ENCODE measurements at places on chromosomes 3 and 15. TPM values are rescaled to one million over a fixed set of nuclear protein-coding genes. Genes with fewer than 3 reads are reported as not detected.

Gene PIGBOS1
- total RNA-seq = 12.0 TPM

Gene CCR8
- not detected for total RNA-seq

- no peak for DNase-seq
Observed at GRCh38 chr3:197432384-197433127, 123.2 kb downstream of the BDH1 start.

- peak; percentile 89 for DNase-seq
Observed at GRCh38 chr3:18444595-18445400, 19.7 kb upstream of the SATB1 start.

DNA sequence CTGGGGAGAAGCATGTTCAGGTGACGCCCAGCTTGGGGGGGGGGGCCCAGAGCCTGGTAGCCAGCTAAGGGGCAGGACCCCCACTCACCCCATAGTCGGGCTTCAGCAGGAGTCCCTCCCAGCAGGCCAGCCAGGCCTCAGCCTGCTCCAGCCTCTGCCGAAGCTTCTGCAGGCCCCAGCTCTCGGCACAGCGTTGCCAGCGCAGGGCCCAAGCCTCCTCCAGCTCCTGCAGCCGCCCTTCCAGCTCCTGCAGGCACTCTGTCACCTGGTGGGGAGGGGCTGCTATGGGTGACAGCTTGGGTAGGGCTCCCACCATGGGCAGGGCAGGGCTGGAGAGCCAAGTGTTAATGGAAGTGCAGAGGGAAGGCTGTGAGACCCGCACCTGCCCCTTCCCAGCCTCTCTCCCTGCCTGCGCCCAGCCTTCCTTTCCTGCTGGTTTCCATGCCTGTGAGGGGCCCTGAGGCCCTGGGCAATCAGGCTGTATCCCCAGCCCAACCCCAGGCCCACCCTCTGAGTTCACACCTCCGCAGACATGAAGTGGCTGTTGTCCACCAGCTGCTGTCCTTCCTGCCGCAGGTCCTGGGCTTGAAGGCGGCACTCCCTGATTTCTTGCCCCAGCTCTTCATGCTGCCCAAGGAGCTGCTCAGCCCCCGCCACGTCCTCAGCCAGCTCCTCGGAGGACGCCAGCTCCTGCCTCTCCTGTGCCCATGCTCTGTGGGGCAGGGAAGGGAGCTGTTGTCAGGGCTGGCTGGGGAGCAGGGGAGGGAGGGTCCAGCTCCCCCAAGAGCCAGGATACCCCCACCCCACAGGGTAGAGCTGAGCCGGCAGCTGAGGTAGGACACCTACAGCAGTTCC is 14.3 kb downstream of the PLA2G4B start:
- no peak for DNase-seq

- no peak for DNase-seq
Observed at GRCh38 chr3:194057570-194058188, 78.3 kb upstream of the HES1 start.

GRCh38 chr3:127812151-127812550 is 10.2 kb downstream of the MGLL start:
- no peak for DNase-seq

Gene KCNMB3
- total RNA-seq = 0.71 TPM

Gene RPL29
- 765 TPM for total RNA-seq

- DNase-seq = no peak
Observed at GRCh38 chr3:71006810-71007785, 576.4 kb downstream of the FOXP1 start.

DNA sequence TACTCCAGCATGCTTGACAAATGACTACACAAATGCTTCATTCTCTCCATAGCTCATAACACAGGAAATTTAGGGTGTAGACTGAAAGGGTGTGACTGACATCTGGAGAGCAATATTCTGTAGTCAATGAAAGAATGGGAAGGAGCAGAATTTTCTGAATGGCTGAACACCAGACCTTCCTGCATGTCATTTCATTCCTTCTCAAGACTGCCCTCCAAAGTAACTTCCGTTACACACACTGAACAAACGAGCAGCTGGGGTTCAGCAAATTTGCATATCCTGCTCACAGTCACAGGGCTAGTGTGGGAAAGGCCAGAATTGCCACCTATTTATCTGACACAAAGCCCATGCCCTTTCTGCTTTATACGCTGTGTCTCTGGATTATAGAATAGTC is 325.0 kb upstream of the CFAP20DC start:
- no peak for DNase-seq

DNA sequence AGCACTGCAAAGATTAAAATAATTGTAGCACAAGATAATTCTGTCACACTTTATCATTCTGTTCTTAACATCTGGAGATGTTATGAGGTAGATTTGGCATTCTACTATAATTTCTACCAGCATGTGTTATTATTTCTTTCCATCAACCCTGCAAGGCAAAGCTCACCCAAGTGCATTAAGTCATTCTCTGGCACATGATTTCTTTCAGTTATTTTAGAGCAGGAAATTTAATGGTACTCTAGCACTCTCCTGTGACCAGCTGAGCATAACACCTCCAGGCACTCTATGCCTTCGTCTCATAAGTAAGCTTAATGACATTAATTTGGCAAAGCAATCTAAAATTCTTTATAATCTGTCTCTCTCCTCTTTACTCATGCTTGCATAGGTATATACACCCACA is 300.2 kb upstream of the GPR149 start:
- DNase-seq = no peak

Gene LMOD3
- 196 TPM for total RNA-seq

DNA sequence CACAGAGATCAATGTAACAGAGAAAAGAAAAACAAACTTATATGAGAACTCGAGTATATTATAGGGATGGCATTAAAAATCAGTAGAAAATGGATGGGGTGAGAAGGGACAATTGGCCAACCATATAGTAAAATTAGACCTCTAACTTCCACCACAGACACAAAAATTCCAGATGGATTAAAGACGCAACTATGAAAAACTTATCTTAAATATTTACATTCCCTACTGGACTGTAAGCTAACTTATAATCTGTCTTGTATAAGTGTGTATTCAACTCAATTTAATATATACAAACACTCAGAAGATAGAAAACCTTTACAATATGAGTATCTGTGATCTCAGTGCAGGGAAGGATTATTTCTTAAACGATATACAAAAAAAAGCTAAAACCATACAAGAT is 3.0 kb downstream of the MFAP1 start:
- no peak for DNase-seq

Gene TGM4
- not detected for total RNA-seq

Gene TMCO5A
- not detected for total RNA-seq

Gene CPNE9
- not detected for total RNA-seq

- DNase-seq = no peak
Observed at GRCh38 chr15:41506796-41507341, 6.8 kb downstream of the LTK start.

Gene ADAMTS17
- 1.9 TPM for total RNA-seq

DNA sequence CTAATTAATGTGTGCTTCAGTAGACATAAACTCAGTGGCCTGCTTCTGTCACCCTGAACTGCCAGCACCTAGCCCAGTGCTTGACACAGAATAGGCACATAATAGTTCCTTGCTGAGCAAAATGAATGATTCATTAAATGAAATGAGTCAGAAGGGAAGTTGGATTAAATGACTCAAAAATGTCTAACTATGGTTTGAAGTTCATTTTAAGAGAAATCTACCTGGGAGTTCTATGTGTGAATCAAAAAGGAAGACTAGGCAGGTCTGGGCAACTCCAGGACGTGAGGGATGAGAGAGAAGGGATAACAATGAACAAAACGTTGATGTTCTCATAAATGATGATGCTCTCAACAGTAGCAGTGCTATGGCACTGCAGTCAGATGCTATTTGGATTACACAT is 175.0 kb downstream of the CFAP20DC start:
- DNase-seq = no peak

- DNase-seq = no peak
Observed at GRCh38 chr15:79844221-79844620, 52.6 kb downstream of the MTHFS start.

Gene FAM107A
- total RNA-seq = 127 TPM

- DNase-seq = no peak
Observed at GRCh38 chr15:86125775-86126174, 46.1 kb downstream of the AGBL1 start.

Gene RLBP1
- total RNA-seq = not detected

Gene PLSCR5
- not detected for total RNA-seq

Gene SPINT1
- total RNA-seq = 0.45 TPM

- no peak for DNase-seq
Observed at GRCh38 chr15:35602836-35603235, 56.9 kb upstream of the DPH6 start.

Gene TCTA
- 15.3 TPM for total RNA-seq

- no peak for DNase-seq
Observed at GRCh38 chr3:77506384-77506783, 466.5 kb downstream of the ROBO2 start.

GRCh38 chr3:23175341-23176083 is 27.6 kb upstream of the UBE2E2 start:
- DNase-seq = no peak

Gene PRC1
- 4.2 TPM for total RNA-seq

GRCh38 chr3:48996640-48997039 is 6.6 kb downstream of the P4HTM start:
- no peak for DNase-seq

- no peak for DNase-seq
Observed at GRCh38 chr15:85517086-85517485, 136.7 kb downstream of the AKAP13 start.

- no peak for DNase-seq
Observed at GRCh38 chr3:4290272-4290893, 12.8 kb upstream of the SETMAR start.

DNA sequence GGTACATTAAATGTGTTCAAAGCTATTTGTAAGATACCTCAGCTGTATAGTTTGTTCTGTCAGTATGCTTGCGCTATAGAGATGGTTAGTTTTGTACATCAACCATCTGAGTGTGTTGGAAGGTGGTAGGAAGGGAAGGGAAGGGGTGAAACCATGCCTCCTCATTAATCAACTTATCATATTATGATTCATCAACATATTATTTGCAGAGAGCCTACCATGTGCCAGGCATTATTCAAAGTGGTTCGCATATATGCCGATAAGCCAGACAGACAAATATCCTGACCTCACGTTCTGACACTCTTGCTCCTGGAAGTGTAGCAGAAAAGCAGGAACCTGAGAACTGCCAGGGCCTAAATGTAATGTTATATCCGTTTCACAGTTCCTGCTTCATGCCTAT is 248.1 kb upstream of the NR2E3 start:
- no peak for DNase-seq

Gene CERS3
- total RNA-seq = not detected

GRCh38 chr3:149967086-149967685 is 3.5 kb downstream of the PFN2 start:
- no peak for DNase-seq

DNA sequence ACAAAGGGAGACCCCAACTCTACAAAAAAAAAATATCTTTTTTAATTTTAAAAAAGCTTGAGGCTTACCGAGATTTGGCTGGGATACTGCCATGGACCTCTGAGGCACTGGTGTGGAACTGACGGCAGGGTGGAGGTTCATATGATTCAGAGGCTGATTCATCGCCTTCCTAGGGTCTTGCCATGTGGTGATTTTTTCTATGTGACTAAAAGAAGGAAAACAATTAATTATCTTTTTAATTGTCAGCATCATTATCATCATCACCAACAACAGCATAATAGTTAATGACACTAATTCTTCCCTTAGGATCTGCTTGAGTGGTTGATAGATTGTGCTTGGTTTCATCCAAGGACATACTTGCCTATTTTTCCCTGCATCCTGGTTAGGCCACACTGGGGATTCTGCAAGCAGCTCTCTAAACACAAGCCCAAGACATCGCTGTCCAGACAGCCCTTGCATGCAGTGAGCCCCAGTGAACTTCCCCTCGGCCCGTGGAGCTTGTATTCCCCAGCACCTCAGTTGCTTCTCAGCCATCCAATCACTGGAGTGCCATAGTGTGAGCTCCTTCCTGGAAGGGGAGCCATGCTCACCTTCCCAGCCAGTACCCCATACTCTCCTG is 84.9 kb downstream of the WWTR1 start:
- no peak for DNase-seq

GRCh38 chr3:12288182-12289129 is at the start of gene PPARG:
Gene PPARG, plus strand, starts transcription at chr3:12289070. Its CDS starts 90,642 bp downstream, at chr3:12379712.
- DNase-seq = peak; percentile 36

DNA sequence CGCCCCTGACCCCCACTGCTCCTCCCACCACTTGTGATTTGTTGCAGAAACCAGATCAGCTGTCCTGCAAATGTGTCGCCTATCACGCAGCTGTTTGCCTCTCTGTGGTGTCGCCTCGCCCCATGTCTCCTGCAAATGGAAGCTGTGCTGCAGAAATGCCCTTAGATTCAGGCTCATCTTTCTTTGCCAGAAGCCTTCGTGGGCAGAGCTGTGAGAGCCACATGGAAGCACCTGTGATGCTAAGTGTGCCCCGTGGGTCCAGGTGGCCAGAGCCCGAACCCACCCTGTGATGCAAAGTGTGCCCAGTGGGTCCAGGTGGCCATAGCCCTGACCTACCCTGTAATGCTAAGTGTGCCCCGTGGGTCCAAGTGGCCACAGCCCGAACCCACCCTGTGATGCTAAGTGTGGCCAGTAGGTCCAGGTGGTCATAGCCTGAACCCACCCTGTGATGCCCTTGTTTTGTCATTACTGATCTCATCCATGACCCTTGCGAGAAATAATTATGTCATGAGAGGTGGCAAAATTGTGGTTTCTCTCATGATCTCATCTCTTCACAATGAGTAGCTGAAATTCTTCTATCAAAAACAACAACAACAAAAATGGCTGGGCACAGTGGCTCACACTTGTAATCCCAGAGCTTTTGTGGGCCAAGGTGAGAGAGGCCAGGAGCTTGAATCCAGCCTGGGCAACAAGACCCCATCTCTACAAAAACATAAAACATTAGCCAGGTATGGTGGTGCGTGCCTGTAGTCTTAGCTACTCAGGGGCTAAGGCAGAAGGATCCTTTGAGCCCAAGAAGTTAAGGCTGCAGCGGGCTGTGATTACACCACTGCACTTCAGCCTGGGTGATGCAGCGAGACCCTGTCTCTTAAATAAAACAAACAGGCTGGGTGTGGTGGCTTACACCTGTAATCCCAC is 187.4 kb downstream of the GOLGA6L6 start:
- DNase-seq = peak; percentile 67

DNA sequence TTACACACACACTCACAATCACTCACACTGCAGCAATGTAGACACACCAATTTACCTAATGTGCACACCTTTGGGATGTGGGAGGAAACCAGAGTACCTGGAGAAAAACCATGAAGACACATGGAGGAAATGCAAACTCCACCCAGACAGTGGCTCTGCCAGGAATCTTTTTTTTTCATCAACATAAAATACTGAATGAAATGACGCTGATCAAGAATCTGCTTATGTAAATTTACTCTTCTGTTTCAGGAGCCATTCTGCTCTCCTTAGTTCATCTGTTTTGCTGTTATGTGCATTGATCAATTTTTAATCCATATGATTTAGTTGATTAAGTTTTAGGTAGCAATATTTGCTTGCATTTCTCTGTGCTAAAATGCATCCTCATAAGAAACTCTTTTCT is 414.2 kb upstream of the CCDC54 start:
- DNase-seq = no peak

DNA sequence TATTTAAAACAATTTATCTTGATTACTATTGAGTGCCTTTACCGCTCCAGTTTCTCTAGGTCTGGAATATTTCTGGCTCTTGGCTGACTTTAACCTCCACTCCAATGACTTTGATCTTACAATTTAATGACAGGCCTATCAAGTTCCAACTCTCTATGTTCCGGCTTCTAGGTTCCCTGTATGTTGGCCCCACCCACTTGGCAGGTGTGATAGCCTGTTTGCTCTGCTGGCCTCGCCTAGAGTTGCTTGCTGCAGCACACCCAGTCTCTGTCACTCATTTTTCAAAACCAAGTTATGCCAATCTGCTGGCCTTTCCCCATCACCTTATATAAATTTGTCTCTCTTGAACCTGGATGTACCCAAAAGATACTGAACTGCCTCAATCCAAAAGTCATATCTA is 428.0 kb downstream of the ROBO1 start:
- no peak for DNase-seq
